ENCODE measurements at places on chromosomes 3 and 15. TPM values are rescaled to one million over a fixed set of nuclear protein-coding genes. Genes with fewer than 3 reads are reported as not detected.

The EPHA3 gene
- total RNA-seq = not detected

The P2RY13 gene
- not detected for total RNA-seq

- no peaks in the 10 kb centered on the region for H3K27me3 ChIP-seq
- H3K4me3 ChIP-seq = peak overlapping the region; percentile 93
- no peak for DNase-seq
Measured at GRCh38 chr15:62392376-62392775, 227.3 kb upstream of the C2CD4B start.

- no peaks in the 10 kb centered on the region for H3K36me3 ChIP-seq
- H3K4me1 ChIP-seq = peaks cover 16% of the 10 kb centered on the region
Measured at GRCh38 chr15:40695469-40695890, 506 bp downstream of the RAD51 start.

DNA sequence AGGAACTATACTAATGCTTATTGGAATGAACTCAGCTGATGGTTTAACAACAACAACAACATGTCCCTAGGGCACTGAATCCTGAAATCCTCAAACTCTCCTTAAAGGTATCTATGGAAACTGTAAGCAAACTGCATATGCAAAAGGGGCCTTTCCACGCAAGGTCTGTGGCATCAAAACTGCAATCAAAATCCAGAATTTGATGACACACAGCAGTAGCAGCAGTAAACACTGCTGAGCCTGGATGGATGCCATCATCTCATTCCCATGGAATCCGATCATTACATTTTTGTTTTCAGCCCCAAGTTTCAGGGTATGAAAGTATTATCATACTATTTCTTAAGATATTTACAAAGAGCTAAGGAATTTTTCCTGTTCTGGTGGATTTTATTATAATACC, 399.7 kb downstream of the VPS13C start:
- H3K36me3 ChIP-seq = no peaks in the 10 kb centered on the region
- H3K4me1 ChIP-seq = no peaks in the 10 kb centered on the region
- H3K27ac ChIP-seq = no peak overlapping the region
- no peak overlapping the region for H3K4me3 ChIP-seq

- DNase-seq = peak; percentile 79
- no peak overlapping the region for H3K4me3 ChIP-seq
- H3K36me3 ChIP-seq = no peaks in the 10 kb centered on the region
- H3K4me1 ChIP-seq = peaks cover 28% of the 10 kb centered on the region
Measured at GRCh38 chr3:133535971-133536881, 37.3 kb upstream of the CDV3 start.

- H3K27me3 ChIP-seq = no peaks in the 10 kb centered on the region
- no peak overlapping the region for H3K27ac ChIP-seq
- H3K4me3 ChIP-seq = no peak overlapping the region
- DNase-seq = no peak
- H3K36me3 ChIP-seq = no peaks in the 10 kb centered on the region
Measured at GRCh38 chr3:194884649-194885315, 199.1 kb downstream of the FAM43A start.

GRCh38 chr15:36407647-36408046, 171.8 kb upstream of the CDIN1 start:
- DNase-seq = no peak
- H3K4me1 ChIP-seq = no peaks in the 10 kb centered on the region
- no peak overlapping the region for H3K27ac ChIP-seq
- no peaks in the 10 kb centered on the region for H3K36me3 ChIP-seq

DNA sequence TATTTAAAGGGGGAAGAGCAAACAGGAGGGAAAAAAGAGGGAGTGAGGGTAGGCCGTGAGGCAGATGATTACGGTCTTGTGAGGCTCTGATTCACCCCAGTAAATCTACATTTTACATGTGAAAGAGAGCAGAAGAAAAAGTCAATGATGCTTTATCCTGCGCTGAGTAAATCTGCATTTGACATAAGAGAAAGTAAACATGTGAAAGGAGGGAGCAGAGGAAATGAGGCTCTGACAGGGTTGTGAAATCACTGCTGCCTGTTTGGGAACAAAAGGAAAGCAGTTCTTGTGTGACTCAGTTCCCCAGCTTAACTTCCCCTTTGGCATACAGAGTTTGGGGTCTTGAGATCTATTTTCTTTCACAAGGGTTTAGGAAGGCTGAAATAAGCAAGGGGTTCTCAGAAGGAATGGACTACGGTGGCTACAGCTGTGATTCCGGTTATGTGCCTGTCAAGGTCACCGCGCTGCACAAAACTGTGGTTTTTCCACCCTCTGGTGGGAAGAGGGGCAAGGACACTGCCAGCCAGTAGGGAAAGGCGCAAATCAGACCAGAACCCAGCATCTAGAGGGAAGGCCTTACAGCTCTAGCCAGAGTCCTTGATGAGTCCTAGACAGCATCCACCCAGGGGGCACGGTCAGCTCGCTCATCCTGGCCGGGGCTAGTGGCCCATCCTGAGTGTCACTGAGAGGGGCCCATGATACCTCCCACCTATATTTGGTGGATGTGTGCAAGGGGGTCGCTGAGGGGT, 18.9 kb upstream of the HCN4 start:
- peaks cover 16% of the 10 kb centered on the region for H3K4me1 ChIP-seq
- H3K27ac ChIP-seq = peak overlapping the region; percentile 3
- H3K4me3 ChIP-seq = no peak overlapping the region
- no peak for DNase-seq
- no peaks in the 10 kb centered on the region for H3K36me3 ChIP-seq
- H3K27me3 ChIP-seq = no peaks in the 10 kb centered on the region

DNA sequence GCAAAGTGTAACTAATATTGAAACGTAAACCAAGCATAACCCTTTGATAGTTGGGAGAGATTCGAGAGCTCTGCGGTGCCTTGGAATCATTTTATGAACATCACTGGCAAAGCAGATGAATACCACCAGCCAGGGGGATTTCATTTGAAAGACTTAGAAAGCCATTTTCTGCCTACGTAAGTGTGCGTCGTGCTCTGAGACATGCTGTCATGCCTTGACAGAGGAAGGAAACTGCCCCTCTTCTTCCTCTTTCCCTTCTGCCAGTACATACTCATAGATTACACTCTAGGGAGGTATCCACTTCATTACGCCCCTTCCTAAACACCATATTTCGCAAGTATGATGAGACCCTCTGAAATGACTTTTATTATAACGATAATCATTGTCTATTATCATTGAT, 3.3 kb upstream of the MTHFS start:
- H3K4me3 ChIP-seq = no peak overlapping the region
- no peak for DNase-seq
- H3K4me1 ChIP-seq = peaks cover 34% of the 10 kb centered on the region
- no peaks in the 10 kb centered on the region for H3K27me3 ChIP-seq
- no peak overlapping the region for H3K27ac ChIP-seq

The BMF gene
- 11.0 TPM for total RNA-seq

GRCh38 chr3:50123394-50124051, 31.6 kb upstream of the SEMA3F start:
- H3K4me1 ChIP-seq = 0 out of 2 replicates have a peak, but pooled peaks cover 4% of the 10 kb centered on the region
- no peaks in the 10 kb centered on the region for H3K27me3 ChIP-seq
- DNase-seq = no peak
- H3K27ac ChIP-seq = no peak overlapping the region
- no peak overlapping the region for H3K4me3 ChIP-seq
- no peaks in the 10 kb centered on the region for H3K36me3 ChIP-seq

GRCh38 chr15:68214838-68215254, 9.7 kb upstream of the CALML4 start:
- no peak for DNase-seq
- H3K27ac ChIP-seq = no peak overlapping the region
- no peaks in the 10 kb centered on the region for H3K36me3 ChIP-seq
- no peaks in the 10 kb centered on the region for H3K4me1 ChIP-seq

The FEZF2 gene
- total RNA-seq = not detected

The GPR149 gene
- total RNA-seq = not detected

DNA sequence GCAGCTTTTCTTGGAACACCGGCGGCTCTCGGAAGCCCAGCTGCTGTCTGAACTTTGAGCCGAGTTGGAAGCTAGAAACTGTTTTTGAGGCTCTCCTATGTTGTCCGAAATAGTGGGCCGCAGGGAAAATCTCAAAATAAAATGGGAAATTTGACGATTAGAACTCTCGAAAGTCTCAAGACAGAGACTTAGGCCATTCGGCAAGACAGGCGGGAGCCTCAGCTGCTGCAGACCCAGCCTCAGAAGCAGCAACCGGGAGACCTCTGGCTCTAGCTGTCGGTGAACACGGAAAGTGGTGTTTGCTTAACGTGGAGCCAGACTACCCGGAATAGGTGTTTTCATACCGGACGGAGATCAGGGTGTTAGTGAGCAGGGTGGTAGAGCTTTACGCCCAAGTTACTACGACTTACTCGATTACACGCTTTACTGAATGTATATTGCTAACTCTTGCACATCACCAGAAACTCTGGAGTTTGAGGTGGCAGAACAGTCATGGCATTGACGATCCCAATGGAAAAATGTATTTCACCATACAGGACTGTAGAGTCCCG, 357 bp upstream of the MAN2C1 start:
- peak overlapping the region; percentile 79 for H3K27ac ChIP-seq
- no peaks in the 10 kb centered on the region for H3K27me3 ChIP-seq
- DNase-seq = no peak
- H3K4me3 ChIP-seq = peak overlapping the region; percentile 63

DNA sequence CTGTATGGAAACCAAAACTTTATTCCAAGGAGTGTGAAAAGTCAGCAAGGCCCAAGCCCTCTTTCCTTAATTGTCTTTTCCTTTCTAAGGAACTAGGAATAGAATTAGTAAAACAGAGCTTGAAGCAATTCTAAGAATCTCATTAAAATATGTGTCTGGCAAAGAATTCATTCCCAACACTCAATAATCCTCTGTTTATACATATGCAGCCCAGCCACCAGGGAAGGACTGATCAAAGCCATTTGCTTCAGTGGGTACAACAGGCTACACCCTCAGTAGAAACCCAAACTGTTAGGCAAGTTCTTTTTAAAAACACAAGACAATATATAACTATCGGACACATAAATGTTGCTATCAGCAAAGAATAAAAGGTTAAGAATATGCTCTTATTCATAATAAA, 266.9 kb downstream of the ERC2 start:
- H3K4me1 ChIP-seq = no peaks in the 10 kb centered on the region
- no peaks in the 10 kb centered on the region for H3K36me3 ChIP-seq
- no peak for DNase-seq
- H3K27ac ChIP-seq = no peak overlapping the region

The TRPC1 gene
- 3.8 TPM for total RNA-seq

The LRRIQ4 gene
- total RNA-seq = 1.3 TPM

GRCh38 chr3:46203681-46204080, 4.4 kb downstream of the CCR1 start:
- no peak overlapping the region for H3K27ac ChIP-seq
- no peak overlapping the region for H3K4me3 ChIP-seq
- no peak for DNase-seq
- no peaks in the 10 kb centered on the region for H3K36me3 ChIP-seq

DNA sequence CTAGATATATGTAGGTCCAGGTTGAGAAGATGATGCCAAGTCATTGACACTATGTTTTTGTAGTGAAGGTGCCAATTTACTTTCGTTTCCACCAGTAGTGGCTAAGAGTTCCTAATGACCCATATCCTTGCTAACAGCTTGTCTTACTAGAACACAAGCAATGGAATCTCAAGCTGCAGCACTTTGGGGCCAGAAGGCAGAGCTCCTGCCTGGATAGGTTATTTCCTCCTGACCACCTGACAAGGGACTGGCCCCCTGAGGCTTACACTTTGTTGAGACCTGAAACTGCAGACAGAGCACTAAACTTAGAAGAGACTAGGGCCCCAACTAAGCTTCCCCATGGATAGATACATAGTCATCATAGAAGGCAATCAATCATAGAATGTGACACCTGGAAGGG, 11.7 kb downstream of the ONECUT1 start:
- H3K27me3 ChIP-seq = peaks cover 46% of the 10 kb centered on the region
- H3K4me3 ChIP-seq = no peak overlapping the region
- DNase-seq = no peak
- no peak overlapping the region for H3K27ac ChIP-seq

GRCh38 chr15:33641069-33641468, 327.2 kb upstream of the CHRM5 start:
- H3K27me3 ChIP-seq = peaks cover 8% of the 10 kb centered on the region
- no peaks in the 10 kb centered on the region for H3K36me3 ChIP-seq
- no peak for DNase-seq
- no peaks in the 10 kb centered on the region for H3K4me1 ChIP-seq
- H3K4me3 ChIP-seq = no peak overlapping the region

The CHL1 gene
- total RNA-seq = not detected

The TRPM1 gene
- not detected for total RNA-seq

- no peaks in the 10 kb centered on the region for H3K27me3 ChIP-seq
- no peak overlapping the region for H3K4me3 ChIP-seq
Measured at GRCh38 chr3:165459111-165459510, 262.9 kb upstream of the SLITRK3 start.

DNA sequence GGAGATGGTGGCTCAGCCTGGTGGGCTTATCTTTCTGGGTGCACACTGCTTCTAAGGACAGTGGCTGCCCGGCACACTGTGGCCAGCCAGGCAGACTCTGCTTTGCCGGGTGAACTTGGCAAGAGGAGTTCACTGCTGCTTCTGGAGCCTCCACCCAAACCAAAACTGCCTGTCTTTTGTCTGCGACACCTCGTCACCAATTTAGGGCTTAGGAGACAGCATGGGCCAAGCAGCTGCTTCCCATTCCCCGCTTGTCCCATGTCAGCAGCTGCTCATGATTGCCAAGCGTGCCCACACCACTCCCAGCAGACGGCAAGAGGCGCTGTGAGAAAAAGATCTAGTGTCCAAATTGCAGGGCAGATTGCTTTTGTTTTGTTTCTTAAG, 57.3 kb downstream of the LSM3 start:
- peaks cover 40% of the 10 kb centered on the region for H3K4me1 ChIP-seq
- no peaks in the 10 kb centered on the region for H3K36me3 ChIP-seq
- no peaks in the 10 kb centered on the region for H3K27me3 ChIP-seq
- H3K27ac ChIP-seq = peak overlapping the region; percentile 90

The POLR2H gene
- total RNA-seq = 167 TPM

The COLQ gene
- 0.79 TPM for total RNA-seq

GRCh38 chr15:25323420-25323819, 115.4 kb downstream of the UBE3A start:
- no peak for DNase-seq
- H3K27me3 ChIP-seq = no peaks in the 10 kb centered on the region
- H3K36me3 ChIP-seq = no peaks in the 10 kb centered on the region
- H3K27ac ChIP-seq = no peak overlapping the region
- no peak overlapping the region for H3K4me3 ChIP-seq
- H3K4me1 ChIP-seq = no peaks in the 10 kb centered on the region

The ALDH1A2 gene
- total RNA-seq = 4.0 TPM

GRCh38 chr3:81743096-81744025, 18.1 kb downstream of the GBE1 start:
- no peaks in the 10 kb centered on the region for H3K36me3 ChIP-seq
- H3K27me3 ChIP-seq = no peaks in the 10 kb centered on the region
- peak overlapping the region; percentile 92 for H3K27ac ChIP-seq
- no peak overlapping the region for H3K4me3 ChIP-seq
- no peak for DNase-seq

DNA sequence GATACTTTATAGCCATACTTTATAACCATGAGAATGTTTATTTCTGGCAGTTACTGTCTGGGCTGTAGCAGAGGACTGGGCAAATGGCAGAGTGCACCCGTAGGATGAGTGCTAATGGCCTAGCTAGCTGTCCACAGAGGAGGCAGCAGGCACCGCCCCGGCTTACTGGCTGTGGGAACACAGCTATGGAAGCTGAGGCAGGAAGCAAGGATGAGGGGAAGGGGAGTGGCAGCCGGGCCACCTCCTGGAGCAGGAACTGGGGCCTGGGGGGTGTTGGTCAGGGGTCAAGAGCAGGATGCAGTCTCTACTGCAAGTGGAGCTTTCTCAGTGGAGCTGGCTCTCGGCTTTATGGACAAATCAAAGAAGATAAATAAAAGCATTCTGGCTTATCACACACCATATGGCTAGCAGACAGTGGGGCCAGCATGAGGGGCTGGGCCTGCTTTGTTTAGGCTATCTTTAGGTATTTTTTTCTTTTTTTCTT, 316.8 kb upstream of the CTDSPL start:
- H3K4me1 ChIP-seq = no peaks in the 10 kb centered on the region
- no peak overlapping the region for H3K4me3 ChIP-seq
- H3K36me3 ChIP-seq = no peaks in the 10 kb centered on the region
- H3K27ac ChIP-seq = no peak overlapping the region
- peaks cover 32% of the 10 kb centered on the region for H3K27me3 ChIP-seq

The CPNE9 gene
- total RNA-seq = not detected
